ENCODE measurements at places on chromosomes 2 and 18.

GRCh38 chr2:84800194-84800805, 80.6 kb downstream of the TRABD2A start:
- no peak for DNase-seq

DNA sequence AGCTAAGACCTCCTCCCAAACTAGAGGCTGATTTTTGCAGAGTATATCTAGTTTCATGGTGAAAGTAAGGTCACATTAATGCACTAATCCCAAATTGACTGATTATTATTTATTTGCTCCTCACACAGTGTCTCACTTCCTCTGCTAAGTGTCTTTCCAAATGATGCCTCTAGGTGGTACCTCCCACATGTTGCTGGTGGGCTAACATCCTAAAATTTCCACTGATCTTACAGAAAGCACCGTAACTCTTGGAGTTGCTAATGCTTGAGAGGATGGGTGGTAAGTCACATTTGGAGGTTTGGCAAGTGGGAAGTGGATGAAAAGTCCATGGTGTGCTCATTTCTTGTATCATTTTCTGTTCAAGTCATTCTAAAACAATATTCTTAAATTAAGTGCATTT, 428.7 kb upstream of the GYPC start:
- DNase-seq = no peak

DNA sequence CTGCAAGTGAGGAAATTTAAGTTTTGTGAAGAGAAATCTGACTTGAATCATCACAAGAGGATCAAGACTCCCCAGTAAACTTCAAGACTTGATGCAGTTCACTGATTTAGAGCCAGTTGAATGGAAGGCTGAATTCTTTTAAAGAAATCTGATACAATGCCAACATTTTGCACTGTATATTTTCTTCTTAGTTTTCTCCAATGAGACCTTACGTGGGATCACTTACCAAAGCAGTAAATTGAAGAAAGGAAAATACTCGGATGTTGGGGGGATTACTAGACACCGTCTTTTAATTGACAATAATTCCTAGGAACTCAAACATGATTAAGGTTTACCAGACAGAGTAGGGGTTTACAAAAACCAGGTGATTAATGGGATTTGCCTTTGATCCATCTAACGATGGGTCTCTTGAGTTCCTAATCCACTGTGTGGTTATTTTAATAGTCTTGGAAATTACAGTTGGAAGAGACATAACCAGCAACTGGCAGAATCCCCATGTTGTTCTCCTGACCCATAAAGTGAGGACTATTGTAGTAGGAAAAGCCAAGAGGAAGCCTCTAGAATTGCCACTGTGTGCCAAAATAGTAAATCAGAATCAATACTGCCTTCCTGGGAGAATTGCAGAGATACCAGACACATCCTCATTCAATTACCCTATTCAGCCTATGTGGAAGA, 354.5 kb downstream of the PID1 start:
- peak; percentile 16 for DNase-seq

DNA sequence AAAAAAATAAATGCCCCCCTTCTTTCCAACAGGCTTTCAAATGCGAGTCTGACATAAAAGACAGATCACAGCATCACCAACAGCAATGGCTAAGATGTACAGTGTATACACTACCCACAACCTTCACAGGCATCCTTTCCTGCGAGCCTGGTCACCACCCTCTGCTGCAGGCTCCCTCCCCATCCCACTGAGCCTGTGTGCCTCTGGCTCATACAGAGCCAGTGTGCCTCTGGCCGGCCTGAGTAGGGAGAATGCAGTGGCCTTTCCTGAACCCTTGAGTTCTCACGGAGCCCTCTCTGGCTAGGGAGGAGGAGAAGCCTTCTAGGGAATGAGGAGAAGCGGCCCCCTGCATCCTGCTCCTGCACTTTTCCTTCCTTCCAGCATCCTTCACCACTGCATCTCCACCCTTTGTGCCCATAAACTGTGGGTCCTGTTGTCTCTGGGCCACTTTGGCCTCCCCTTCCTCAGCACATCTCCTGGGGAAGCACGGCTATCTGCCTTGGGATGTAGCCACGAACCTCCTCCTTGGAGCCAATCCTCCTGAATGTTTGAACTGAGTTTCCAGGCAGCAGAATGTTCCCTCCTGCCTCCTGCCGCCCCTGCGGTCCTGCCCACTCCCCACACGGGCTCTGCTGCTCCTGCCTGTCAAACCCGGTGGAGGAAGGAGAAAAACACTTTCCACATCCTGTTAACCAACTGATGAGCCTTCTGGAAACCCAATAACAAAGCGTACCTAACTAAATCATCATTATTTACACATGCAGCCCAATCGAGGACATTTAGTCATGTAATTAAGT, 22.5 kb downstream of the GYPC start:
- DNase-seq = no peak

DNA sequence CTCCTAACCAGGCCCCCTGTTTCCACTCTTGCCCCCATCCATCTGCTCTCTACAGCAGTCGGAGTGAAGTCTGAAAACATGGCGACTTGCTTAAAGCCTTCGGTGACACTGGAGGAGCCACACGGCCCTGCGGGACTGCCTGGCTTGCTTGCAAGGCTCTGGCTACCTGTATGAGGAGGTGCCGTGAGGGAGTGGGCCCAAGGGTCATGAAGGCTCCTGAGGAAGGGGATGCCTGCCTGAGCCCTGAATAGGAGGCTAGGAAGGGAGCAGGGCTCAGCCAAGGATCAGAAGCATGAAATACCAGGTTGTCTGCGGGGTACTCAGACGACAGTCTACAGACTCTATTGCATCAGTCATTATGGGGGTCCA, 75.4 kb downstream of the EMX1 start:
- DNase-seq = no peak

- no peak for DNase-seq
Observed at GRCh38 chr18:50751490-50751889, 68.3 kb downstream of the MRO start.

- DNase-seq = no peak
Observed at GRCh38 chr2:191029280-191029950, 15.4 kb upstream of the STAT1 start.

- no peak for DNase-seq
Observed at GRCh38 chr2:215019085-215019484, 119.3 kb downstream of the ABCA12 start.

- no peak for DNase-seq
Observed at GRCh38 chr2:237863689-237864443, 4.4 kb downstream of the RAMP1 start.

DNA sequence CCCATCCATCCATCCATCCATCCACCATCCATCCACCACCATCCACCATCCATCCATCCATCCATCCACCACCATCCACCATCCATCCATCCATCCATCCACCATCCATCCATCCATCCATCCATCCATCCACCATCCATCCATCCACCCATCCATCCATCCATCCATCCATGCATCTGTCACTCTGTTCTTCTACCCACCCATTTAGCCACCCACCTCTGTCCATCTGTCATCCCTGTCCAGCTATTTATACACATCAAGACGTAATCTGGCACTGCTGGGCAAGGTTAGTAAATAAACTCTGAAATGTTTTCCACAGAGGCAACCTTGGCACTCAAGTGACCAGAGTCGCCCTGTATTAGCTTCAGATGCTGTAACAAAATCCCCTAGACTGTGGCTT, 120.9 kb downstream of the RTP5 start:
- DNase-seq = no peak

DNA sequence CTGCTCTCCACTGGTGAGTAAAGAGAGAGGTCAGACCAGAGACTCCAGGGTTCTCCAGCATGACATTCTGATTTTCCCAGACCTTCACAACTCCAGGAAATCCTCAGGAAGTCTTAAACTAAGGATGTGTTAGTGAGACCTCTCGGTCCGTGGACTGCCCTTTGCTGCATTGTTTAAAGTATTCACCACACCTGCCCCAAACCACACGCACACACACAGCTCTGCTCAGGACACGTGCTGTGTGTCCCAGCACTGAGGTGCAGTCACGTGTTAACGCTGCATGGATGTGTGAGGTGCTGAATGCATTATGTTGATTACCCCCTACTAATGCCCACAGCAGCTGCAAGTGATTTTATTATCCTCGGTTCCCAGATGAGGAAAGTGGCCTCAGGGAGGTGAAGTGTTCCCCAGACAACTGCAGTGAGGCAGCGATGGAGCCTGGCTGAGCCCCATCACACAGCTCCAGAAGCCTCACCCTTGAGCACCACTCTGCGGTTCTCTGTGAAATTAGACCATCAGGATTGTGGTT, 68.4 kb downstream of the TRAPPC12 start:
- DNase-seq = no peak

- no peak for DNase-seq
Observed at GRCh38 chr2:109225170-109225782, 96.3 kb downstream of the SH3RF3 start.

DNA sequence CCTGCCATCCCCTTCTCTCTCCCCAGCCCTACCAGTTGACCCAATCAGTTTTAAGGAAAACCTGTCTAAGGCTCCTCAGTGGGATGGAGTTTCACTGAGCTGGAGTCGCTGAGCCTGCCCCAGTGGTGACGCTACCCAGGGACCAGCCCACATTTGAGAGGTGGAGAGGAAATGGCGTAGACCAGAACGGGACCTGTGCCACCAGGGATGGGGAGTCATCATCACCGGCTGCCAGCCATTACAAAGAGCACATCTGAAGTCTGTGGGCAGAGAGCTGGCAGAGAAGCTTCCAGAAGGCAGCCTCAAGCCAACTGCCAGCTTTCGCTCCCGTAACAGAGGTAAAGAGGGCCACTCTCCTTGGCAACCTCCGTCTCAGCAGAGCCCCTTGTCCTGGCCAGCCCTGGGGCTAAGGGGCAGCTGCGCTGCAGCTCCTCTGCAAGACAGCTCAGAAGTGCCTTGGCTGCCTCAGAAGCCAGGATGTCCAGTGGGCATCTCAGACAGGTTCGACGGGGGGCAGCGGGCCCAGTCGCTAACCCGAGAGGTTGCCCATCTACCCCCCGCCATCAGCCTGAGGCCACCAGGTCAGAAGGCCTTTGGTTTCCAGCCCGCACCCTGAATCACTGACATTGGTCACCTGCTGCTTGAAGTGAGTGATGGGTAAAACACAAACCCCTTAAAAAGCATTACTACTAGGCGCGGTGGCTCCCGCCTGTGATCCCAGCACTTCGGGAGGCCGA, 15.4 kb downstream of the SDC1 start:
- no peak for DNase-seq

- DNase-seq = no peak
Observed at GRCh38 chr2:141528990-141529389, 601.8 kb downstream of the LRP1B start.

DNA sequence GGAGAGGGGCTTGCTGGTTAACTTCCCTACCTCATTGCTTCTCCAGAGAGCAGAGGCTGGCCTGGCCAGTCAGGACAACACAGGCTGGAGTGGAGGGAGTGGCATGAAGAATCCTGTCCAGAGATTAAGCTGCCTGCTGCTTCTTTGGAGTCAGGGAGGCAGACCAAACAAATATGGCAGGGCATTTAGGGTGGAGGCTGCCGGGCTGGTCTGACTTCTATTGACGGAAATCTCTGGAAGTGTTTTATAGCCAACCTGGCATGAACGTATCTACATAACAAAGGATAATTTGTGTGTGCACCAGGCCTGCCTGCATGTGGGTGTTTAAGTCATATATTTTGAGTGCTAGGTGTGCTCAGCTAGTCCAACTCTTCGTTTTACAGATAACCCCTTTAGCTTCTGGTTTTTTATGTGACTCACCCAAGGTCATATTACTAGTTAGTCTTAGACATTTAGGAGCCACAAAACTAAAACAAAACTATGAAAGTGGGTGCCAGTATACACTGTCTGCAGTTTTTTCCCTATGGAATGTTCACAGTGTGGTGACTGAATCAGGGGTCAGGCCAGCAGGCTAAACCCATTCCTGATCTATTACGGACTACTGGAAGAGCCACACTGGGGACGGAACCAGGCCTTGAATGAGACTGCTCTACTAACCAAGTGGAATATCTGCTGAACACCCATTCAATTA, 5.5 kb downstream of the NPC1 start:
- DNase-seq = peak; percentile 71

DNA sequence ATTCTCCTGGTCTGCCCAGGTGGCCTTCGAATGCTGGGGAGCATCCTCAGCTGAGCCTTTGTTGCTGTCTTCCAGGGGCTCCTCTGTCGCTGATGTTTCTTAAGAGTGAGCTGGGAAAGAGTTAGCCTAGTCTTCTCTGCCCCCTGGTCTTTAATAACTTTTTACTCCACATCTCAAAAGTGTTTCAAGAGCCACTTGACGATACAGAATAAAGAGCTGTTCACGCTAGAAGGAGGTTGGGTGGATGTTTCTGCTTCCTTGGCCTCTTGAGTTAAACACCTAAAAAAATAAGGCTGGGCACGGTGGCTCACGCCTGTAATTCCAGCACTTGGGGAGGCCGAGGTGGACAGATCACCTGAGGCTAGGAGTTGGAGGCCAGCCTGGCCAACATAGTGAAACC, 2.8 kb upstream of the BUB1 start:
- no peak for DNase-seq

DNA sequence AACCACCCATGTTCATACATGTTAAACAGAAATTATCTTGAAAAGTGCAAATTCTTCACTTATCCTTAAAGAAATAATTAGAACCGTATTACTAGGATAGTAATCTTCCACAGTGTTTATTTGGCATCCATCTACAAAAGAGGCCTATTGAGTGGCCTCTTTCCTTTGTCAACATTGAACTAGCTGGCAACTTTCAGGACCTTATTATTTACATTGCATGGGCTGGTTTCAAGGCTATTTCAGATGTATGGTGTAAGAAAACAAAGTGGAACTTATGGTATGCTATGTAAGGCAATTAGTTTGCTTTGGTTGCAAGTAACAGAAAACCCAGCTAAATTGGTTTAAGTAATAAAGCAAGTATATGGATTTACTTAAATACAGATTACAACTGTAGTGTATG, 324.6 kb downstream of the RBM43 start:
- DNase-seq = no peak

DNA sequence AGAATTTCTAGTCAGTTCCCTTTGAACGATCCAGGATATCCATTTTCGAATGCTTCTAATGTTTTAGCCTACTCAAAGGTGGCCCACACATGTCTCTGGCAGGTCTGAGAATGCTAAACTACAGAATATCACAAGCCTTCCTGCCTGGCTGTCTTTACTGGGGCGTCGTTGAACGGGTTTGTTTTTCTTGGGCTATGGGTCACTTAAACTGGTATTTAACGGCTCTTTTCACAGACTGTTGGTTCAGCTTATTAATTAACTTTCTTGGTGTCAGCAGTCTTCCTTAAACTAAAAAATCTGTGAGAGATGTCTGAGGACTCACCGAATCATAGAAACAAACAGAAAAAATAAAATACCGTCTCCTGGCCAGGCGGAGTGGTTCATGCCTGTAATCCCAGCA, 563.2 kb upstream of the NRP2 start:
- no peak for DNase-seq

All from AG10803 (cell line).